Skeletal muscle tissue (tissue), 5 donors: ENCODE measurements at places on chromosomes 3 and 15. TPM values are rescaled to one million over a fixed set of nuclear protein-coding genes. Genes with fewer than 3 reads are reported as not detected.

Gene GPR87
- not detected for total RNA-seq

Gene PRR20G
- not detected for total RNA-seq

Gene GOLGA8G
- total RNA-seq, result not detected

Gene ALS2CL
- total RNA-seq, result 5.2 TPM

Gene MUC20
- total RNA-seq, result 1.0 TPM

Gene ZNF148
- 17.7 TPM for total RNA-seq

Gene IGSF10
- total RNA-seq, result 18.3 TPM

Gene BDH1
- total RNA-seq, result 2.6 TPM

Gene TMCO5A
- total RNA-seq, result not detected

Gene PRKCI
- total RNA-seq, result 21.9 TPM

Gene CPA3
- total RNA-seq, result 5.2 TPM

Gene SLC2A2
- total RNA-seq, result not detected

Gene ECE2
- total RNA-seq, result not detected

Gene ENTPD3
- 1.6 TPM for total RNA-seq

Gene GLDN
- 3.7 TPM for total RNA-seq

Gene CHRFAM7A
- total RNA-seq, result 2.1 TPM

Gene EFCAB12
- not detected for total RNA-seq

Gene SPINK8
- total RNA-seq, result not detected

Gene ABI3BP
- total RNA-seq, result 63.2 TPM

Gene MEGF11
- 0.52 TPM for total RNA-seq

Gene RLBP1
- total RNA-seq, result 0.52 TPM

Gene PPCDC
- total RNA-seq, result 4.7 TPM

Gene MTHFS
- 8.4 TPM for total RNA-seq

Gene RNU5B-1
- not detected for total RNA-seq

Gene SLC51A
- total RNA-seq, result 2.1 TPM

Gene LRRN1
- 19.8 TPM for total RNA-seq

Gene LSAMP
- 3.7 TPM for total RNA-seq
